Lung microvascular endothelial cell (primary cell): ENCODE measurements at places on chromosomes 12 and 14. TPM values are rescaled to one million over a fixed set of nuclear protein-coding genes. Genes with fewer than 3 reads are reported as not detected.

DNA sequence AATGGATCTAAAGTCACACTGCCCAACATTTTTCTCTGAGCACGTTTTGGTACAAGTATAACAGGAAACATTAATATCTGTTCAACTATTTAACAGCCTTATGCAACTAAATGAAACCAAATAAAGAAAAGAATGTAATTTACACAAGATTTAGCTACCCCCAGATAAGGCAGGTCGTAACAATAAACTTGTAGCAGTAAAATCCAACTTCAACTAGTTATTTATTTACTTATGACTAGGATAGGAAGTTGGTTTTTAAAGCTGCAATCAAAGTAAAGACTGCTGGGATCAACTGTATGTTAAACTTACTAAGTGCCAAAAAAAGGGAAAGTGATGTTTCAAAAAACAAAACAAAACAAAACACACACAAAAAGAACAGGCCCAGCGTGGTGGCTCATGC lies 30.9 kb downstream of the FERMT2 start:
- DNase-seq = peak; percentile 10

The C12orf50 gene
- total RNA-seq = not detected in 2 replicates

DNA sequence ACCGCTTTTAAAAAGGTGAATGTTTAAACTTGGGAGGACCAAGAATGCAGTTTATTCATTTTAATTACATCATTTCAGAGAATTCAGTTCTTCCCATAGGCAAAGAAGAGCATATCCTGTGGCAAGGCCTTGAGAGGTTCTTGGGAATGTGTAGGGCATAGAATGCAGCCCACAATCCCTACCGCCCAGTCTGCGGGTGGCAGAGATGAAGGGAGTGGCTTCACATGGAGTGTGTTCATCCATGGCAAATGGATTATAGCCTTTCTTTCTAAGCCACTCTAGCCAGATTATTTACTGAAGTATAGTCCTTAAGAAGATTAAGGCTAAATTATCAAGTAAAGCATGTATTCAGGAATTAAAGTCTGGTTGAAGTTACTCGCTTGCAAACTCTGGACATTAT lies 97.4 kb downstream of the TSPAN8 start:
- no peak for DNase-seq

DNA sequence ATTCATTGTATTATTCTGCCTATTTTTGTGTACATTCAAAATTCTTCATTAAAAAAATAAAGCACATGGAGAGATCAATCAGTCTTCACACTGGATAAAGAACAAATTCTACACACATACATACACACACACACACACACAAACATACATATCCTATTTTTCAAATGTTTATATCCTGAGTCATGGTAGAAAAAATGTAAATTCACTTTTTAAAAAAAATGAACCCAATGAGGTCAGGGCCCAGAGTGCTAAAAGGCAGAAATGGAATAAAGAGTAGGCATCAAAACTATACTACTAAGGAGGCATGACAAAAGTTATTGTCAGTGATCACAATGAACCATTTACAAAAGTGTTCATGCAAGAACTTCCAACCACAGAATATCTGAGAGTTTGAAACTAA lies 17.3 kb downstream of the GALC start:
- DNase-seq = no peak

The VRTN gene
- not detected in 2 replicates for total RNA-seq

GRCh38 chr14:98964171-98964570 lies 307.8 kb downstream of the BCL11B start:
- DNase-seq = no peak

The GALNT8 gene
- total RNA-seq = under 0.01 and 0.20 TPM in 2 replicates

The WDHD1 gene
- 3.2 and 5.4 TPM in 2 replicates for total RNA-seq

- no peak for DNase-seq
These were observed 104.8 kb upstream of the PLEKHG7 start for GRCh38 chr12:92597997-92598396.

DNA sequence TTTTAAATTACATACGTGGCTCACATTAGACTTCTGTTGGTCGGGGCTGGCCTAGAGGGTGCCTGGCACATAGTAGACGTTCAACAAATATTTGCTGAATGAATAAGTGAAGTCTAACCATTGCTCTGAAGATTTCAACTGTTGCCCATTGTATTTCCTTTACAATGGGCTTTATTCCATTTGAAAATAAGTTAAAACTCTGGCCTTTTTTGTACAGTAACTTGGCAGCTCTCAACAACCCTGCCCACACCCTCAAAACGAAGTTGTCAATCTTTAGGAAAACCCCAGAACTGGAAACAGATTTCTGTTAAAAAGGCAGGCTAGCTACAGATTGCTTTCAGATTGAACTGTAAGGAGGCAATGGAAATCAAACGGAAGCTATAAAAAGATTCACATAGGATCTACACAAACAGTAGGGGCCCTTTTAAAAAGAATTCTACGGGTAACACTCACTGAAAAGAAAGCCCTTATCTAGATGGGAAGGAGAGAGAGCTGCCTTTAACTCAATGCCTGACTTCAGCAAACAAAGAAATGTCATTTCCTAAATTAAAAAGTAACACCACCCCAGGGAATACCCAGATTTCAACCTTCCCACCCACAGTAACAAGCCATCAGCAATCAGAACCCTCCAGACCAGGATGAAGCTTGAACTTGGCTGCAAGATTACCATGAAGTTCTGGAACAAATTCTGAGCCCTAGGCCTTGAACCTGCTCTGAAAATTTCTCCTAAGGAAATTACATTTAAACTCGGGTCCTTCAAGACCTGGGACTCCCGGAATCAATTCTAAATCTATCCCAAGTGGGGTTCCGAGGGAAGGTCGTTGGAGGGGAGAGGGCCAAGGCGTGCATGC lies 1.4 kb downstream of the WSB2 start:
- DNase-seq = no peak

- DNase-seq = no peak
These were observed 411.0 kb downstream of the NELL2 start for GRCh38 chr12:44465139-44465538.

DNA sequence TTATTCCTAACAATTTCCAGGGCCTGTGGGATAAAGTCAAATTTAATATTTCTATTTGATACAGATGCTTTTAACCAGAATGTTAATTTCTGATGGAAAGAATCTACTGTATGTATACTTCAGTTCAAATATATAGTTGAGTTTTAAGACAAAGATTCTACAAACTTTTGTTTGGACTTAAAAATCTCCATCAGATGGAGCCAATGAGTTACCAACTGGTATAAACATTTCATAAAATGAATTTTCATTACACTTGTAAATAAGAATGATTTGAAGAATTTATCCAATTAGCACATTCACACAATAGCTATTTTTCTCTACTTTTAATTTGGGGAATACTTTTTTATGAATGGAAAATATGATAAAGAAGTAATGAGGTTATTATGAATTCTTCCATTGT lies 425.2 kb upstream of the MIS18BP1 start:
- DNase-seq = no peak

The NEDD8 gene
- total RNA-seq = 193 and 210 TPM in 2 replicates

The FGD4 gene
- 9.2 and 9.9 TPM in 2 replicates for total RNA-seq

- DNase-seq = peak; percentile 7
These were observed 359.8 kb downstream of the ATP23 start for GRCh38 chr12:58301038-58301729.

DNA sequence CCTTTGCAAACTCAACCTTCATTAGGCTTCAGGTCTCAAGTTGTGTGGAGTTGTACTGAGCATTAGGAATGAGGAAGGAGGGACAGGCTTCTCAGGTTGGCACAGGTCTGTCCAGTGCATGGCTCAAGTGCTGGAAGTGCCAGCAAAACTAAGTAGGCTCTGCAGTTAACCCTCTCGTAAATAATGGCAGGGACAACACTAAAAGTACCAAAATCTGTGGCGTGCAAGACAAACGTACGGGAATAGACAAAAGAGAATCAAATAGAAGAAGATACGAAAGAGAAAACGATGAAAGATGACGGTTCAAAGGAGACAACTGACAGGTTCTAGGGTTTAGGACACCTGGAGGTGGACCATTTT lies 612 bp downstream of the TRAPPC6B start:
- peak; percentile 26 for DNase-seq

The METTL1 gene
- 3.1 and 3.8 TPM in 2 replicates for total RNA-seq

- DNase-seq = no peak
These were observed 52.8 kb downstream of the C14orf132 start for GRCh38 chr14:96091941-96092411.

The KRT4 gene
- total RNA-seq = not detected in 2 replicates

DNA sequence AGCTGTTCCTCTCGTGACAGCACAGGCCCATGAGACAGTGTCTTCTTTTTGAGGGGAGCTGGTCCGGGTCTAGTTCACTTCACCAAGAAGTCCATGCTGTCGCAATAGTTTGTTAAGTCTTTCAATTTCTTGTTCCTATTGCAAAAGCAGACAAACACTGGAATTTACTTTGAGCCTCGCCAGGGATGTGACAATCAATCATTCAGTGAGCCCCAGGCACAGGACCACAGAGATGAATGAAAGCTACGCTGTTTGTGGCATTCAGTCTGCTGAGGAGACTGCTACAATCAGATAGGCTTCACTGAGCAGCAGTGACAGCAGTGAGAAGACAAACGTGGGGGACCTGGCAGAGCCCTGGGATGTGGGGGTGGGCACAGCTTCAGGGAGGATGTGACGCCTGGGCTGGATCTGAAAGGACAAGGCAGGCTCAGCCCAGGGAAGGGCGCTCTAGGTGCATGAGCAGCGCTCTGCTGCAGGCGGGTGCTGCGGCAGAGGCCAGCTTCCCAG lies 35.5 kb downstream of the TCTN1 start:
- no peak for DNase-seq

GRCh38 chr12:65263777-65264176 lies 14.7 kb upstream of the MSRB3 start:
- DNase-seq = no peak

DNA sequence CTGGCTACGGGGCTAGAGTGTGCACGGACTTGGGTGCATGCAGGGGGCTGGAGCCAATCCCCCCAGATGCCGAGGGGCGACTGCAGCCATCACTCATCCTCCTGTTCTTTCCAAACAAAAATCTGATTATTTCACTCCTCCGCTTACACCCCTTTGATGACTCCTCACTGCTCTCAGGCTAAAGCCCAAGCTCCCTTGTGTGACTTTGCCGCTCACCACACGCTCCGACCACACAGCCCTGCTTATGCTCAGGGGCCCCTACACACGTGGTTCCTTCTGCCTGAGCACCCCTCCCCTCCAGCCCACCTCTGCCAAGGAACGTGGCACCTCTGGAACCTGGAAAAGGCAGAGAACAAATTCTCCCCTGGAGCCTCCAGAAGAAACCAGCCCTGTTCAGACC lies 13.7 kb downstream of the CHFR start:
- no peak for DNase-seq

The CCDC38 gene
- total RNA-seq = not detected in 2 replicates

- peak; percentile 61 for DNase-seq
These were observed 19.9 kb downstream of the SH2B3 start for GRCh38 chr12:111425655-111426054.

DNA sequence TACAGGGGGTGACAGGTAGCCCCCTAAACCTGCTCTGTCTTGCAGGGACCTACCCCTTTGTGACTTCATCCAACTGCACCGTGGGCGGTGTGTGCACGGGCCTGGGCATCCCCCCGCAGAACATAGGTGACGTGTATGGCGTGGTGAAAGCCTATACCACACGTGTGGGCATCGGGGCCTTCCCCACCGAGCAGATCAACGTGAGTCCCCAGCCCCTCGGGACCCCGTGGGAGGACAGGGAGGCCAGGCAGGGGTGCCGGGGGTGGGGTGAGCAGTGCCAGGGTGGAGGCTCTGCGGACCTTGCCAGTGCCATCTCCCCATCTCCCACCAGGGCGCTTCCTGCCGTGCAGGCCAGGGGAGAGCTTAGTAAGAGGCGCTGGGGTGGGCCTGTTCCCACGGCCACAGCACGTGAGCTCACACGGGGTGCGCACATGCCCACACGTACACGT lies 11.1 kb upstream of the SIVA1 start:
- DNase-seq = no peak

The FAM186B gene
- under 0.01 and 0.22 TPM in 2 replicates for total RNA-seq

DNA sequence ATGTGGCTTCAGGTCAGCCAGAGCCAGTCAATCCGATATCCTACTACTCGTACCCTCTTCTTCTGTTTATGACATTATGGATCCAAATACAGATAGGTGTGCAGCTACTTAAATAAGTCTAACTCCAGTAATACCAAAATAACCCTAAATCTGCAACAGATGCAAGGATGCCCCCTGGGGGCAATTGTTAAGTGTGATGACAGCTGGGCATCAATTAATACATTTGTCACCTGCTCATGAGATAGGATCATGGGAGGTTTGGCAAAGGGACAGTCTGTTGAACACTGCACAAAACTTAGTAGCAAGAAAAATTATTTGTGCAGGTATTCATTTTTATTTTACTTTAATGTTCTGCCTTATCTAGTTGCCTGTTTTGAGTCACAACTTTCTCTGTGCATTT lies 83.2 kb downstream of the SLC38A6 start:
- no peak for DNase-seq

- DNase-seq = peak; percentile 51
These were observed 10.9 kb upstream of the IL26 start for GRCh38 chr12:68236421-68237059.

DNA sequence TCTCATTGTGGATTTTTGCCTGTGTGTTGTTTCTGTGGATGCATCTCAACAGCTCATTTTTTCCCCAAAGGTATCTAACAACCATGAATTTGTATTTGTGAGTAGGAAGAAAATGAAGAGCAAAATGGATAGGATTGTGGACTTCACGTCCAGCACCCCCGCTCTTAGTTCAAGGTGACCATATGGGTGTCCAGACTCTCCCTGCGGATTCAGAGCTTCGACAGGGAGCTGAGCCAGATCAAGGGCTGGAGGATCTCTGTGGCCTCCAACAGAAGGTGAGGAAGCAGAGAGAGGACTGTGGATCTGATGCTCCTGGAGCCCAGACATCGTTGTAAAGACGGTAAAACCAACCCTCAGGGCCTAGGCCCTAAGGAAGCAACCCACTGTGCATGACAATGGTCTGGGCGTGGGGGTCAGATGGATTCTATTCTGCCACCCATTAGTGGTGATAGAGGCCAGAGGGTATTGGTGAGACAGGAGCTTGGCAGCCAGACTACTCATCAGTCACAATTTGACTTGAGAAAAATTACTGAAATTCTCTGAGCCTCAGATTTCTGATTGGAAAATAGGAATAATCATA lies 659.7 kb upstream of the TMEM132C start:
- DNase-seq = no peak

GRCh38 chr12:132143336-132144071 lies 615 bp downstream of the DDX51 start:
- DNase-seq = peak; percentile 41

DNA sequence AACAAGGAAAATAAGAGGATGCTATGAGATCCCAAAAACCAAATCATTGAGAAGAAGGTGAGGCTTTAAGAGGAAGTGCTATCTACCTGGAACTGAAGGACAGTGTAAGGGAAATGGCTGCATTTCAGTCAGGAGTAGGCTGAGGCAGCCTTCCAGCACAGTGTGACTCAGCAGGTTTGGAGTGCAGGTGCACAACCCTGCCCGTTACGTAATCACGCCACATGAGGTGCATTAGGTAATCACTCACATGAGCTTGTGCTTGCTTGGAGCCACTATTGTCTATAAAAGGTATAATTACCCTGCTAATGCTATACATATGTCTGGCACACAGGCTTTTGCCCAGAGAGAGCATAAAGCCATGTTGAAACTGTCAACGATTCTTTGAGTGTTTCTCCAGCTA lies 74.9 kb downstream of the DIO2 start:
- no peak for DNase-seq
